ENCODE measurements at places on chromosomes 7 and 10.

- peak; percentile 4 for DNase-seq
Measured at GRCh38 chr10:77111611-77112550, 525.7 kb downstream of the KCNMA1 start.

GRCh38 chr10:75181073-75181472, 29.5 kb upstream of the VDAC2 start:
- no peak for DNase-seq

- no peak for DNase-seq
Measured at GRCh38 chr10:107081644-107082043, 82.9 kb downstream of the SORCS1 start.

GRCh38 chr10:103727546-103727963, 127.8 kb downstream of the SH3PXD2A start:
- no peak for DNase-seq

GRCh38 chr7:92586403-92586802, 3.8 kb downstream of the FAM133B start:
- DNase-seq: no peak

GRCh38 chr10:122112625-122113160, 123.7 kb downstream of the TACC2 start:
- DNase-seq: peak; percentile 4

DNA sequence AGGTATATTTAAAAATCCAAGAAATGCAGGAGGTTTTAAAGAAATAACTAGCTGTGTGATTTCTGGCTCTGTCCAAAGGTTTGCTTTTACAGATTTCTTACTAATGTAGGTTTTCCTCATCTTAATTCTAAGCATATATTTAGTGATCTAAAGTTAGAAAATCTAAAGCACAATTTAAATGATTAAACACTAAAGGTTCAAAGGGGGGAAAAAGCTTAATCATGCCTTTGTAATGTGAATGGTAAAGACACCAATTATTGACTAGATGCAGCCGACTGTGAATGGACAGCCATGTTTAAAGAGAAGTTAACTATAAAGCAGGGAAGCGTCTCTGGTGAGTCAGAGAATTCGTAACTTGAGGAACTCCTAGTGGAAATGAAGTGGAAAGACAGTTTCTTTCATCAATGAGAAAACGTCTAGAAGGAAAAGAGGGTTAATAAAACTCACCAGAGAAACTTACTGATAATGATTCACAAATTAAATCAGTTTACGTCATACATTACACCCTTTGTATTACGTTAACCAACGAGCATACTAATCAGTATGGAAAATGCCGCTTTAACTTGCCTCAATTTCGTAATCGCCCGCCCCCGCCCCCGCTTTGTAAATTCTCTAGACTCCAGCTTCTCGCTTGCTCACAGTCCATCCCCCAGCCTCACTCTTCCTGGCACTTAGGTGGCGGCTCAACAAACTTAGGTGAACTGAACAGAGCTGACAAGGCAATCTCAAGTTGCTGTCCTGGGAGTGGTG, 1.1 kb upstream of the HBP1 start:
- peak; percentile 67 for DNase-seq

- DNase-seq: no peak
Measured at GRCh38 chr10:110200503-110200902, 6.9 kb upstream of the MXI1 start.

DNA sequence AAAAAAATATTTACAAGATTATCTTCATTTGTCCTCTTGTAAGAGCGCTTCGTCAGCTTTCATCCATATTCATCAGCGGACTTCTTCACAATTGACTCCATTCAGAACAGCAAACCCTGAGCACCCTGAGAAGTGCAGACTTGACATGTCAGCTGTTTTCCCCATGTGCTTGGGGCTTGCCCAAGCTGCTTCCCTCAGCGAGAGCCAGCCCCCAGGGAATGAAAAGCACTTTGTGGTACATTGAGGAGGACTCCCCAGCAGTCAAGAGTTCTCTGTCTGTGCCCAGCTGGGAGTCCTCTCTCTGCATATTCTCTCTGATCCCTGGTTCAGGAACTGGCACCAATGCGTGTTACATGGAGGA, 22.7 kb downstream of the HKDC1 start:
- no peak for DNase-seq

- DNase-seq: no peak
Measured at GRCh38 chr7:44713141-44713540, 35.5 kb upstream of the ZMIZ2 start.

DNA sequence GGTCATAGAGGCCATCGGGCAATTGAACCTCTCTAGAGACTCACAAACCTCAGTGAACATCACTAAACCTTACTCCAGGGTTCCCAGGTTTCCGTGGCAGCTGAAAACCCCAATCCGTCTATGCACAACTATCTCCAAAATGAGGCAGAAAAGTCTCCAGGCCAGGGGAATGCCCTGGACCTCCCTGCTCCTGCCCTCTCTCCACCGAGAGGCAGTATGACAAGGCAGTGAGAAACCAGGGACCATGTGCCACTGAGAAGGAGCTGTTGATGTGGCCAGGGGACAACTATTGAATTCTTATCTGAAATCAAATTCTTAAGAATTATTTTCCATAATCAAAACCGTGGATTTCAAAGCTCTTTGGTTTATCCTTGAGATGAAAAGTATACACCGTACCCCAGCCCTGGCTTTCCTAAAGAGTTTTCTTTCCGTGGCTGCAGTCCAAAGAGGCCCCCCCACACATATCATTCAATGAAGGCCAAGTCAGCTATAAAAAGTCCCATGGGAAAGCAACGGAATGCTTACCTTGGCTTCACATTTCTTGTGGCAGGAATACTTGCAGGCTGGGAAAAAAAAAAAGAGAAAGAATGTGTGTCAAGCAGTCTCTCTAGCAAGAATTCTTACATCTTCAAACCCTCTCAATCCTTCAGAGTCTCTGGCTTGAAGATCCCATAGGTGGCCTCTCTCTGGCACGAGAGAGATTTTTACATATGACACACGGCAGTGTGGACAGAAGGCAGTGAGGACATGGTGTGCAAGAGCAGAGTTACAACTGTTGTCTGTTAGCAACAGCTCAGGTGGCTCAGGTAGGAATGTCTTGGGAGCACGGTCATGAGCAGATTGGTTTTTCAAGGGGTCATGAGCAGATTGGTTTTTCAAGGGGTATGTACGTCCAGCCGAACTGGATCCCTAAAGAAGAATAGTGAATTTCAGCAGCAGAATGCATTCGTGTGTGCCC, 75.2 kb downstream of the TNS3 start:
- no peak for DNase-seq

- DNase-seq: no peak
Measured at GRCh38 chr7:112963634-112964033, 123.0 kb downstream of the GPR85 start.

DNA sequence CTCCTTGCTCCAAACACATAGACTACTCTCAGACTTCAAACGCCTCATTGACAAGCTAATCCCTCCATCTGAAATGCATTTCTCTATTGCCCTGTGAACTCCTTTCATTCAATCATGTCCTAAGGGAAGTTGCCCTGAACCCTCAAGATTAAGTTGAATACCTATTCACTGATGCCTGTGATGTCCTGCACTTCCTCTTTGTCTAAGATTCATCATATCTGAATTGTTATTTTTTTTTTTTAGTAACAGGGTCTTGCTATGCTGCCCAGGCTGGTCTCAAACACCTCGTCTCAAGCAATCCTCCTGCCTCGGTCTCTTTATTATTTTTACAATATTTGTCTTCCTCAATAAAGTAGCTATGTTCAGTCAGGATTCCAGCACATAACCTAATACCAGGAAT, 3.2 kb downstream of the PSMA2 start:
- DNase-seq: no peak

DNA sequence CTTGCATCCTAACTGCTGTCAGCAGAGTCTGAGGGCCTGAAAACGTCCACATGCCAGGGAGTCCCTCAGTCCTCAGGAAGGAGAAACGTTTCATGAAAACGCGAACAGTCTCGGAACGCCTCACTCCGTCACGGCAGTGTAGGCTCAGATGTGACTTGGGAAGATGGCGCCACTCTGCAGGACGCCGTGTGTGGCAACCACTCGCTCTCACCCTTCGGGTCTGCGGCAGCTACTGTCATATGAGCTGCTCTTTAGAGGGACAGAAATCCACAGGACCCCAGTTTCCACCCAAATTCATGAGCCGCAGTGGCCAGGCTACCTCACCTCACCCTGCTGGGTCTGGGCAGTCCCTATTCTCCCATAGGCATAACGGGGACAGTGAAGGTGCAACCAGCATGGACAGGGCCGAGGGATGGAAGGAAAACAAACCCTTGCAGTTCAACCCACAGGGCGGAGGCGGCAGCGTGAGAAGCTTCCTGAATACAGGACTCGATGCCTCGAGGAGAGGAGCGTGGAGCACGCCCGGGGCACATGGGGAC, 438.3 kb downstream of the DNAJB6 start:
- no peak for DNase-seq

Data from stimulated activated CD4-positive, alpha-beta T cell treated with anti-CD3 and anti-CD28 coated beads, Interleukin-15, amount 100 ng/mL, for 24 hours (primary cell).